HT1080 (cell line): ENCODE measurements at places on chromosomes 16 and 17. TPM values are rescaled to one million over a fixed set of nuclear protein-coding genes. Genes with fewer than 3 reads are reported as not detected.

DNA sequence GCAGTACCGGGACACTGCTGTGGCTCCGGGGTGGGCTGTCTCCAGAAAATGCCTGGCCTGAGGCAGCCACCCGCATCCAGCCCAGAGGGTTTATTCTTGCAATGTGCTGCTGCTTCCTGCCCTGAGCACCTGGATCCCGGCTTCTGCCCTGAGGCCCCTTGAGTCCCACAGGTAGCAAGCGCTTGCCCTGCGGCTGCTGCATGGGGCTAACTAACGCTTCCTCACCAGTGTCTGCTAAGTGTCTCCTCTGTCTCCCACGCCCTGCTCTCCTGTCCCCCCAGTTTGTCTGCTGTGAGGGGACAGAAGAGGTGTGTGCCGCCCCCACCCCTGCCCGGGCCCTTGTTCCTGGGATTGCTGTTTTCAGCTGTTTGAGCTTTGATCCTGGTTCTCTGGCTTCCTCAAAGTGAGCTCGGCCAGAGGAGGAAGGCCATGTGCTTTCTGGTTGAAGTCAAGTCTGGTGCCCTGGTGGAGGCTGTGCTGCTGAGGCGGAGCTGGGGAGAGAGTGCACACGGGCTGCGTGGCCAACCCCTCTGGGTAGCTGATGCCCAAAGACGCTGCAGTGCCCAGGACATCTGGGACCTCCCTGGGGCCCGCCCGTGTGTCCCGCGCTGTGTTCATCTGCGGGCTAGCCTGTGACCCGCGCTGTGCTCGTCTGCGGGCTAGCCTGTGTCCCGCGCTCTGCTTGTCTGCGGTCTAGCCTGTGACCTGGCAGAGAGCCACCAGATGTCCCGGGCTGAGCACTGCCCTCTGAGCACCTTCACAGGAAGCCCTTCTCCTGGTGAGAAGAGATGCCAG, 12.9 kb downstream of the STH start:
- DNase-seq: no peak

DNA sequence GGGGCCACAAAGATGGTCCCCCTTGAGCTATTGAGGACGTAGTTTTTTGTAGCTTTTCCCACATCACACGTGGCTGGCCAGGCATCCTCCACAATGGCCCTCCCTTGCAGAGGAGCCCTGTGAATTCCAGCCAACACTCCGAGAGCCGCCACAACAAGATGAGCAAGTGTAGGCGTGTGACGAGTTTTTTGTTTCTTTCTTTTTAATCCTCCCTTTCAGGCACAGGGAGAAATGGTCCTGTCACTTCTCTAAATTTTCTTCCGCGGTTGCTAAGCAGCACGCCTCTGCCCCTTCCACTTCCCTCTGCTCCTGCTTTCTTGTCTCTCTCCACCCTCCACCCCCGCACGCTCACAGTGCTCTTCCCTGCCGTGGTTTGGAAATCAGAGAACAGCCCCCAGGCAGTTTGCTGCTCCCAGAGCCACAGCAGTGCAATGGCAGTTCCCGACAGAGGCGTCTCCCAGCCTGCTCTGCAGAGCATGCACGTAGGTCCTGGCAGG, 68.0 kb upstream of the MRTFB start:
- peak; percentile 32 for DNase-seq

DNA sequence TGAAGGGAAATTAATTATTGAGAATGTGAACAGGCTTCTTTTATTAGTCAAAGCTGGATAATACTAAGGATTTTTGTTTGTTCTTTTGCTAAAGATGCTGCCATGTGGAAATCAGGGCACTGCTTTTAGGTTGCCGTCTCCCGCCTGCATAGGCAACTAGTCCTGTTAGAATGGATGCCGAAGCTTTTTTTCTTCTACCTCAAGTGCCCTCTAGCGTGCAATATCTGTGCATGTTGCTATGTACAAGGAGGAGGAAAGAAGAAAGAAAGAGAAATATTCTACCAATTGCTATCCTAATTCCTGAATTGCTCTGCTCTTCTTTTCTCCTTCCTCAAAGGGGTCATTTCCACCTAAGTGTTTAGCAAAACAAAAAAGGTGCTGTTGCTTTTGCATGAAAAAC, 5.2 kb upstream of the CDH8 start:
- DNase-seq: peak; percentile 45

DNA sequence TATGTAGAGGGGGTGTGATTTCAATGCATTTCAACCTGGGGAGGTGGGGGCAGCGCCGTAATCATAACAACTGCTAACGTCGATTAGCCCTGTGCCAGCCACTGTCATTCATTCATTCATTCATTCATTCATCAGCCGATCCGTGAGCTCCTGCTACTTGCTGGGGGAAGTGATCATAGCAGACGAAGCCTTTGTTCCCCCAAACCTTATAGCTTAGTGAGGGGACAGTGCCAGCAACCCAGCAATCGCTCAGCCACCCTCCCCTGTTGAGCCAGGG, 106.5 kb upstream of the GSE1 start:
- no peak for DNase-seq

GRCh38 chr16:87312008-87312407, 5.2 kb downstream of the C16orf95 start:
- DNase-seq: no peak

DNA sequence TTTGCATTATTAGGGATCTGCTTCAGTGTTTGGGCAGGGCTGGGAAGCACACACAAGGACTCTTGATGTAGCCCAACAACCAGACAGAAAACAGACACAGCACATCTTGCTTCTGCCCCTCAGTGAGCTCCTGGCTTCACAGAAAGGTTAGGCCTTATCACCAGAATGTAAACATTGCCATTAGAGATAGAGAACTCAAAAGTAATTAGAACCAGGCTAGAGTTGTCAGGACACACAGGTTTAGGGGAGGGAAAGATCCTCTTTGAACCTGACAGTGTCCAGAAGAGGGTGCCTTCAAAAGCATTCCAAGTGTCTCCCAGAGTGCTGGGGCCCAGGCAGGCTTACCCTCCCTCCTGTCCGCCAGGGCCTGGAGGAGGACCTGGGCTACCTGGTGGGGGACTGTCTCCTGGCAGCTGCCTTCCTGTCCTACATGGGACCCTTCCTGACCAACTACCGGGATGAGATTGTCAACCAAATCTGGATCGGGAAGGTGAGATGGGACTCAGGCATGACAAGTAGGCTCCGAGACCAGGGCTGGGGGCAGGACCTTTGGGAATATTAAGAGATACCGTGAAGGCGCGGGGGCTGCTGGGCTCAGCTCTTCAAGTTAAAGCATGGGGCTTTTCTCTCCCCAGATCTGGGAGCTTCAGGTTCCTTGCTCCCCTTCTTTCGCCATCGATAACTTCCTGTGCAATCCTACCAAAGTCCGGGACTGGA, 16.9 kb upstream of the KDM6B start:
- no peak for DNase-seq

DNA sequence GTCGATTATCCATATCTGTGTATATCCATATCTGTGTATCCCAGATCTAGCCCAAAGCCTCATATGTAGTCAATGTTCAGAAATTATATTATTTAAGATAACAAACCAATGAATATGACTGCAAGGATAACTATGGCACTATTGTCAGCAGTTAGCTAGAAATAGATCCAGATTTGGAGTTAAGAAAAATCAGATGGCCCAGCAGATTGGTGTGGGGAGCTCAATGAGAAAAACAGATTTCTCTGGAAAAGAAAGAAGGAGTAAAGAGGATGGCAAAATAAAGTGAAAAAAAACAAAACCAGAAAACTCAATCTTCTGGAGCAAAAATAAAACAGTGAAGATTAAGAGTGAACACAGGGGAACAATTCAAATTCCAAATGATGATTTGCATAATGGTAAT, 10.6 kb upstream of the CDH8 start:
- no peak for DNase-seq

DNA sequence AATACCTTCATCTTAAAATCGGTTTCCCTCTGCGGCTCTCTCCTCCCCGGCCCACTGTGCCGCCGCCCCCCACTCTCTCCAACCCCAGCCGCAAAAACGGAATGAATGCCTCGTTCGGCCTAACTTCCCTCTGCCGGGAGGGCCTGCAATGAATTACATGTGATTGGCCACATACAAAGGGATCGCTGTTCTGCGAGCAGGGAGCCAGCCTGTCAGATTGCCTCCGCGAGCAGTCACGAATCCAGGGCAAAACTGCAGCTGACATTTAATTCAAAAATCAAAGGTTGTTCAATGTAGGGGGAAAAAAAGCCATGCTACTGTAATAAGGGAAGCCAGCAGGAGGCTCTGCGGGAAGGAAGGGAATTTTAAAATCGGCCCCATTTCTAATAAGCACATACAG, 84.9 kb downstream of the TBC1D16 start:
- no peak for DNase-seq

TMEM107 gene
- total RNA-seq: 12.3 and 14.5 TPM in 2 replicates

CIBAR2 gene
- not detected in 2 replicates for total RNA-seq

ALOX15 gene
- not detected in 2 replicates for total RNA-seq

SLC16A5 gene
- total RNA-seq: not detected in 2 replicates

PRSS33 gene
- total RNA-seq: not detected in 2 replicates

HS3ST3A1 gene
- total RNA-seq: 163 and 187 TPM in 2 replicates

OTOA gene
- 0.07 and 0.11 TPM in 2 replicates for total RNA-seq

RNF227 gene
- 0.90 and 2.3 TPM in 2 replicates for total RNA-seq
